Stimulated activated CD8-positive, alpha-beta memory T cell treated with anti-CD3 and anti-CD28 coated beads, Interleukin-12 subunit alpha, Interleukin-12 subunit beta, amount 100 ng/mL, for 1 hour (primary cell): ENCODE measurements at places on chromosomes 1 and 21.

GRCh38 chr1:59143133-59143487 is 153.8 kb upstream of the FGGY start:
- DNase-seq = no peak

DNA sequence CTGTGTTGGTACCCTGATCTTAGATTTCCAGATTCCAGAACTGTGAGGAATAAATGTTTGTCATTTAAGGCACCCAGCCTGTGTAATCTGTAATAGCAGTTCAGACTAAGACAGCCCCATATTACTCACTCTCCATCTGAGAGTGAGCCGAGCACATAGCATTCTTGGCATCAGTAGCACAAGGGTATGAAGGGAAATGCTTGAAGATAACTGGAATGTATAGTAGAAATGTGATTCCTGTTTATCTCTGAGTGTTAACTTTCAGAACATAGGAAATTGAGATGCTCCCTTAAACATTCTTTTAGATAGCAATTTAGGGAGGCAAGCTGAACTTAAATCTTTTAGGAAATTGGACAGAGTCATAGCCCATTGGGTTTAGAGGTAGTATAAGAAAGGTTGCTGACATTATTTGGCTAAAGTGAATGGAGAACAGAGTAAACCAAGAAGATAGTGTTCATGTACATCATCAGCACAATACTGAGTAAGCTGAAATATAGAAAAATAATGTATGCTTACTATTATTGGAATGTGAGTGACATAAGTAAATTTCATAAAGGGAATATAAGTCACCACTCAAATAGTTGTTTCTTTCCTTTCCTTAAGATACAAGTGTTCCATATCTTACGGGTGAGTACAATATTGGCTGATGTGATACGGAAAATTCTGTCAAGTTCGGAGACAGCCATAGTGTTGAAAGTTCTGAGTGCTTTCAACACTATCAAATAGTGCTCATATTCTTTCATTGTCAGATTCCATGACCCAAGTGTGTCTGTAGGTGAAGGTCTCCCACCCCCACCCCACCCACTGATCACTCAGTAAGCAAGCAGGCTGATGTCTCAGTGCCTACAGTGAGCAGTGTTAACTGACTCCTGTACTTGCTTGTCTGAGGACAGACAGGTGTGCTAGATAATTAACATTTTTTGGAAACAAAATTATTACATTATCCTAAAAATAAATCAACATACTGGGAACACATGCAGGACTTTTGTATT is 73.7 kb downstream of the LRRC8D start:
- DNase-seq = no peak

- DNase-seq = no peak
Measured at GRCh38 chr1:26574719-26575251, 45.2 kb downstream of the RPS6KA1 start.

- no peak for DNase-seq
Measured at GRCh38 chr1:14996133-14997050, 157.2 kb upstream of the TMEM51 start.

DNA sequence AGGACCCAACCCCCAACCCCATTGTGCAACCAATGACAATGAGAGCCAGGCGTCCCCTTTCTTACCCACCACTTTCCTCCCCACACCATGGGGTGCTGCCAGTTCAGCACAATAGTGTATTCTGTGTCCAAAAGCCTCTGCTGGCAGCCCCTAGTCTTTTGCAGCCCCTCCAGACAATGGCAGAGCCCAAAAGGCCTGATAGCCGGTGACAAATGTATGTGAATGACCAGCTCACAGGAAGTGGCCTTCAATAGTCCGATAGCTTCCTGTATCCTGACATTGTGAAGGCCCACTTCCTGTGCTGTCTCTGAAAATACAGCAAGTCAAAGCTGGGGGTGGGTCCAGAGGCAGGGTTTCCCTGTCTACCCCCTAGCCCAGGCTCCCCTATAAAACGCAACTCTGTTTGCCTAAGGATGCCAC is 16.6 kb downstream of the SMIM12 start:
- DNase-seq = no peak

- DNase-seq = no peak
Measured at GRCh38 chr1:32197837-32198236, 2.6 kb upstream of the CCDC28B start.

DNA sequence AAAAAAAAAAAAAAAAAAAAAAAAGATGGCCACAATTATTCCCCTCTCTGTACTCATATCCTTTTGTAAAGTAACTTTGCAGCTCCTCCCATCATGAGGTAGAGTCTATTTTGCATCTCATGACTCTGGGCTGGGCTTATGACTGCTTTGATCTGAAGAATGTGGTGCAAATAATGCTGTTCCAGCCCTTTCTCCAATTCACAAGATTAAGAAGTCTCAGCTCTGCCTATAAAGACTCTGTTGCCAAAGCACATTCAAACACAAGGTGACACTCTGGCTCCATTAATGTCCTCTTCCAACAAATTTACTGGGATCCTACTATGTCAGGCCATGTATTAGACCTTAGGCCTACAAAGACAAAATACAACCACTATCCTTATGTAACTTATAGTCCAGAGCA is 64.8 kb upstream of the PTCH2 start:
- DNase-seq = no peak

GRCh38 chr1:223872308-223872901 is 26.7 kb upstream of the TP53BP2 start:
- DNase-seq = no peak
